T-helper 17 cell (primary cell): ENCODE measurements at places on chromosomes 6 and 20.

DNA sequence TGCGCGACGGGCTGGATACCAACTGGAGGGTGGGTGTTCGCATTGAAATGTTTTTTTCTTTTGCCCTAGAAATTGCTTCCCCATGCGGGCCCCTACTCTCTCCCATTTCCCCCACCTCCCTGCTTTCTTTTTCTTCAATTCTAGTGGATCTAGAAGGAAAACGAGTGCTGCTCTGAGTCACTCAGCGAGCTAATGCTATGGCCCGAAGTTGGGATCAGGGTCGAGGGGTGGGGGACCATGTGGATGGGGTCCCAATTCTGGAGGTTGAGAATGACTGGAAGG lies 71.5 kb downstream of the SOX4 start:
- no peak for DNase-seq

DNA sequence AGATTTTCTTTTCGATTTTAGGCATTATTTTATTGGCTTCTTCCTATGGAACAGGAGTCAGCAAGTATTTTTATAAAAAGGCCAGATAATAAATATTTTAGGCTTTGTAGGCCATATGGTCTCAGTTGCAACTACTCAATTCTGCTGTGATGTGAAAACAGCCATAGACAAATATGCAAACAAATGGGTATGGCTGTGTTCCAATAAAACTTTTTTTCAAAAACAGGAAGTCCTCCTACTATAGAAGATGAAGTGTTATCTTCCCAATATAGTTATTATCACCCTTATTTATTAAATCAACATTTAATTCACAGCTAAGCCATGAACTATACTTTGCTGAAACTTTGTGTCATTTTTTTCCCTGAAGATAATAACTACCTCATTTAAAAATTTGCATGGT lies 57.2 kb downstream of the CHD6 start:
- no peak for DNase-seq

- DNase-seq: no peak
Measured at GRCh38 chr6:36917541-36918193, 31.9 kb downstream of the C6orf89 start.

DNA sequence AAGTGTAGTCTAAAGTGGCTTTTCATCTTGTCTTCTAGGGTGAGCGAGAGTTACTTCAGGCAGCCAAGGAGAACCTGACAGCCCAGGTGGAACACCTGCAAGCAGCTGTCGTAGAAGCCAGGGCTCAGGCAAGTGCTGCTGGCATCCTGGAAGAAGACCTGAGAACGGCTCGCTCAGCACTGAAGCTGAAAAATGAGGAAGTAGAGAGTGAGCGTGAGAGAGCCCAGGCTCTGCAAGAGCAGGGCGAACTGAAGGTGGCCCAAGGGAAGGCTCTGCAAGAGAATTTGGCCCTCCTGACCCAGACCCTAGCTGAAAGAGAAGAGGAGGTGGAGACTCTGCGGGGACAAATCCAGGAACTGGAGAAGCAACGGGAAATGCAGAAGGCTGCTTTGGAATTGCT lies 27.1 kb downstream of the C20orf173 start:
- DNase-seq: no peak

DNA sequence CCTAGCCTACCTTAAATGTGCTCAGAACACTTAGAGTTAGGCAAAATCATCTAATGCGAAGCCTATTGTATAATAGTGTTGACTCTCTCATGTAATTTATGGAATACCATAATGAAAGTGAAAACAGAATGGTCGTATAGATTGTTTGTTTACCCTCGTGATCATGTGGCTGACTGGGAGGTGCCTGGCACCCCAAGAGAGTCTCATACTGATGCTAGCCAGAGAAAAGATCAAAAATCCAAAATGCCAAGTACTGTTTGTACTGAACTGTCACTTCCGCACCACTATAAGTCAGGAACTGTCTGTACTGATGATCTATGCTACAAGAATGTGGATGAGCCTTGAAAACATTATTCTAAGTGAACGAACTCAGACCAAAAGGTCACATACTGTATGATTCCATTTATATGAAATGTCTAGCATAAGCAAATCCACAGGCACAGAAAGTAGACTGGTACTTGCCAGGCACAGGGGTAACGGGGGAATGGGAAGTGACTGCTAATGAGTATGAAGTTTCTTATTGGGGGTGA lies 22.4 kb downstream of the ZMYND8 start:
- no peak for DNase-seq

GRCh38 chr20:46694484-46694883 lies 5.2 kb upstream of the TP53RK start:
- DNase-seq: no peak

DNA sequence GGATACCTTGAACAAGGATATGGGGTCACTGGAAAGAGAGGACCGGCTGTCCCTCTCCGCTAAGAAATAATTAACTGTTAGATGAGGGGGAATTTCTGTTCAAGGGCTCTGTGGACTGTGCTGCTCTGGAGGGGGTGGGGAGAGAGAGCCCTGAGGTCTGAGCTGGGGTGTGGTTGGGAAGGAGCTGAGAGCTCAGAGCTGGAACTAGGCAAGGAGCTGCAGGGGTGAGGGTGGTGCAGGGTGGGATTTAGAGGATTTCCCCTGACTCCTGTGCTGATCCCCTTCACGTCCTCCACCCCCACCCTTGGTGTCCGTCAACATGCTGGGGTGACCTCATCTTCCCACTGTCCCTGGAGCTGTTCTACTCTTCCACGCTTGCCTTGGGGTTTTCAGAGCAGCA lies 52.5 kb downstream of the HLA-A start:
- DNase-seq: no peak

- no peak for DNase-seq
Measured at GRCh38 chr6:51105357-51105756, 286.7 kb downstream of the TFAP2B start.

DNA sequence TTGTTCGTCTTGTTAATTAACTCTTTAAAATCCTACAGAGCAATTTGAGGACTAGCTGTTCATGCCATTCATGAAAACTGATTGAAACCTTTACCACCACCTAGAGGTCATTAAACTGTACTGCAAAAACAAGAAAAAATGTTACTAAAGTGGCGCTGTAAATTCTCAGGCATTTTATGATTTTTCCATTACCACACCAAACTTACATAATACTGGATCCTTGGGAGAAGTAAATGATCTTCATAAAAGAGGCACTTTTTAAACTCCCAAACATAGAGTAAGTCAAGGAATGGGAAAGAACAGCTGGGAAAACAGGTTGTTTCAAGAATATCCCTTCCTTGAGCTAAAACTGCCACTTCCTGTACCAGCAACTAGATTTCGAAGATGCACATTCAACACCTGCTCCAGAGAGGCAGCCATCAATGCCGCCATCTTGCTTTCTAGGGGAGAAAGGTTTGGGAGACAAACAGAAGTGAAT lies 54.3 kb downstream of the MYLIP start:
- no peak for DNase-seq

GRCh38 chr6:142416179-142416578 lies 114.4 kb downstream of the ADGRG6 start:
- no peak for DNase-seq

- no peak for DNase-seq
Measured at GRCh38 chr6:10355115-10355702, 59.7 kb downstream of the TFAP2A start.

DNA sequence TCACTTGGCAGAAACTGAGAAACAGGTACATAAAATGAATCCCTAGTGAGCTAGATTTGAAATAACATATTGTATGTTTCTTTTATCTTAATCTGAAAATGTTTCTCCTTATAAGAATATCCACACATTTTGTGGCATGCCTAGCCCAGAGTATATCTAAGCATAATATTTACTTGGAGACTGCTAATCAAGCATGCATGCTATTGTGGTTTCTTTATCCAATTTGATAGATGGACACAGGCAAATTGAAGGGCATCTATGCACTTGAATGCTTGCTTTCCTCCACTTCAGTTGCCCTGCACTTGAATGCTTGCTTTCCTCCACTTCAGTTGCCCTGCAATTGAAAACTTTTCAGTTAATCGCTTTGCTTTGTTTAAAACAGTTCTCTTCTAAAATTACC lies 729.8 kb downstream of the TBC1D32 start:
- DNase-seq: no peak

- DNase-seq: no peak
Measured at GRCh38 chr20:19624221-19624965, 133.7 kb upstream of the RIN2 start.

GRCh38 chr6:151280859-151281258 lies 41.1 kb downstream of the AKAP12 start:
- no peak for DNase-seq

GRCh38 chr6:144394210-144394609 lies 109.1 kb downstream of the UTRN start:
- DNase-seq: no peak
